Psoas muscle (tissue), 8 donors: ENCODE measurements at places on chromosomes 12 and 14. TPM values are rescaled to one million over a fixed set of nuclear protein-coding genes. Genes with fewer than 3 reads are reported as not detected.

- DNase-seq = no peak
These were observed 175.7 kb downstream of the C12orf50 start for GRCh38 chr12:87853448-87854003.

DNA sequence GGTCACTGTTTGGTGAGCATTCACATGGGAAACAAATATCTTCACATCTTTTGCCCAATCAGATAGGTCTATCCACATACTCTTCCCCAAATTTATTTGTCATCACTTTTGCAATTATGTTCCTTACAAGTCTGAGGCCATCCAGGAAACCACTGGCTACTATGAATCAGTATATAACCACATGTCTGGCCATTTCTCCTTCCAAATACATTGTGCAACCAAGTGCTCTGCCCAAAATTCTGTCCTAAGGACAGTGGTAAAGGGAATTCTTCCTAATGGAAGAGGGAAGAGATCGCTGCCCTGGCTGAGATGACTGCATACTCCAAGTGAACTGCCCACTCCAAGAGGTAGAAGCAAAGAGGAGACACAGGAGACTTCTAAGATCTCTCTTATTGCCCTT lies 148.9 kb upstream of the MAX start:
- DNase-seq = no peak

GRCh38 chr14:31084385-31084784 lies 58.2 kb upstream of the STRN3 start:
- no peak for DNase-seq

DNA sequence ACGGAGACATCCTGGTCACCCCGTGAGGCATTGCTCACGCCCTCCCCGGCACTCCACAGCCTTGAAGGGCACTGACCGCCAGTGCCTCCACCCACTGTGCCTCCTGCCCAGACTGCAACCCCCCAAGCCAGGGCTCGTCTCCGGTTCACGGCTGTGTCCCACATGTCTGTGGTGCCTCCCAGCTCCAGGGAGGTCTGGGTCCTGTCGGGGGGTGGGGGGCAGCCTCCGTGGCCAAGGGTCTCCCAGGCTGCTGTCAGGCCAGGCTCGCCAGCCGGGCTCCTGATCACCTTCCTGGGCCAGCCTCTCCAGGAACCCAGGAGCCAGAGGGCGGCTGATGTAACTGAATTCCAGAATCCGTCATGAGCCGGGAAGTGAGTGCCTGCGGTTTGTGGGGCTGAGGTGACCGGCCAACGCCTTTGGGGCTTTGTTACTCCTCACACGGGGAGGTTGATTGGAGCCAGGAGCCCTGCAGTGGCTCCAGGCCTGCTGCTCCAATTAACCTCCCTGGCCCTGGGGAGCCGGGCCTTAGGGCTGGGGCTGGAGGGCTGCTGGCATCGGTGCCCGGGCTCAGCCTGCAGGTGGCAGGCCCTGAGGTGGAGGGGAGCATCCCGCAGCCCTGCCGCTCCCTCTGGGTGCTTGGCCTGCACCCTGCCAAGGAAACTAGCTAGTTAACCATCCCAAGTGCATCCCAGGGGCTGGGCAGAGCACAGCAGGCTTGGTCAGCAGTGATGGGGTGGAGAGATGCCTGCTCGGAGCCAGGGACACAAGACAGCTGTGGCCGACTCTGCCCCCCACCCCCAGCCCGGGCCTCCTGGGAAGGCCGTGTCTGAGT lies 36.4 kb upstream of the FBRSL1 start:
- DNase-seq = no peak

Gene TSPAN9
- 14.9 TPM for total RNA-seq

Gene SLC8A3
- 21.7 TPM for total RNA-seq

Gene NANOG
- total RNA-seq = not detected

Gene VRTN
- not detected for total RNA-seq

Gene DAD1
- 77.8 TPM for total RNA-seq
